Thymus (tissue), 14 donors: ENCODE measurements at places on chromosomes 1 and 21. TPM values are rescaled to one million over a fixed set of nuclear protein-coding genes. Genes with fewer than 3 reads are reported as not detected.

GRCh38 chr1:196366817-196367495 lies 241.3 kb downstream of the KCNT2 start:
- DNase-seq: no peak

GRCh38 chr1:24393892-24394291 lies 19.7 kb downstream of the STPG1 start:
- DNase-seq: no peak

RPE65 gene
- 0.24 TPM for total RNA-seq

STIL gene
- total RNA-seq: 17.7 TPM

THEM5 gene
- 0.09 TPM for total RNA-seq

DMRTA2 gene
- total RNA-seq: 0.14 TPM
